ENCODE measurements at places on chromosomes 11 and 22.

- H3K27ac ChIP-seq, result no peak overlapping the region
- no peaks in the 10 kb centered on the region for H3K36me3 ChIP-seq
- no peaks in the 10 kb centered on the region for H3K4me1 ChIP-seq
- H3K4me3 ChIP-seq, result no peak overlapping the region
- no peak for DNase-seq
Observed at GRCh38 chr11:10019906-10020682, 273.9 kb downstream of the SBF2 start.

DNA sequence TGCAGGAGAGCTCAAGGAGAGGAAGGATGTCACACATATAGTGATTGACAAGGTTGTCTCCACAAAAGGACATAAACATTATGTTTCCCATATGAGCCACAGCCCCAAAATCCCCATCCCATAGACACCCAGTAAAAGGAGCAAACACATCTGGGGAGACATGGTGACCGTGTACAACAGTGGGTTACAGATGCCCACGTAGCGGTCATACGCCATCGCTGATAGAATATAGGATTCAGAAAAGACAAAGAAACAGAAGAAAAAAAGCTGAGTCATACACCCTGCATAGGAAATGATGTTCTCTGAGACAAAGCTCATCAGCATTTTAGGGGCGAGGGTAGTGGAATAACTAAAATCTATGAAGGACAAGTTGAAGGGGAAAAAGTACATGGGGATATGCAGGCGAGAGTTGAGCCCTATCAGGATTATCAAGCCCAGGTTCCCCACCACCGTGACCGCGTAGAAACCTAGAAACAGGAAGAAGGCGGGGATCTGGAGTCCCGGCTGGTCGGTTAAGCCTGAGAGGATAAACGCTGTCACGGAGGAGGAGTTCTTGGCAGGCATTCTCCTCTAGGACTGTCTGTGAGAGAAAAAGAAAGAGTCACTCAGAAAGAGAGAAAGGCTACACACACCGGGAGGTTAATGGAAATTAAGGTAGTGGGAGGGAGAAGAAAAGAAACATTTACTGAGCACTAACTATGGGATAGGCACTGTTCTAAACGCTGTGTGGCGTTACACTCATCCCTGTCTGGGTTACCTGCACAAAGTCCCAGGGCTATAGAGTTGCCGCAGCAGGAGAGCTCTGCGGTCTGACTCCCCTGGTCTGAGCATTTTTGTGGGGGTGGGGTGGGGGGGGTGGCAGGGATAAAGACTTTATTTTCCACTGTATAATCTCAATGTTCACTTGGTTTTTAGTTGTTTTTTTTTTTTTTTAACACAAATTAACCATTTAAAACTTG is 36.1 kb upstream of the OR8B8 start:
- no peak overlapping the region for H3K27ac ChIP-seq
- H3K4me3 ChIP-seq, result no peak overlapping the region
- no peaks in the 10 kb centered on the region for H3K36me3 ChIP-seq

DNA sequence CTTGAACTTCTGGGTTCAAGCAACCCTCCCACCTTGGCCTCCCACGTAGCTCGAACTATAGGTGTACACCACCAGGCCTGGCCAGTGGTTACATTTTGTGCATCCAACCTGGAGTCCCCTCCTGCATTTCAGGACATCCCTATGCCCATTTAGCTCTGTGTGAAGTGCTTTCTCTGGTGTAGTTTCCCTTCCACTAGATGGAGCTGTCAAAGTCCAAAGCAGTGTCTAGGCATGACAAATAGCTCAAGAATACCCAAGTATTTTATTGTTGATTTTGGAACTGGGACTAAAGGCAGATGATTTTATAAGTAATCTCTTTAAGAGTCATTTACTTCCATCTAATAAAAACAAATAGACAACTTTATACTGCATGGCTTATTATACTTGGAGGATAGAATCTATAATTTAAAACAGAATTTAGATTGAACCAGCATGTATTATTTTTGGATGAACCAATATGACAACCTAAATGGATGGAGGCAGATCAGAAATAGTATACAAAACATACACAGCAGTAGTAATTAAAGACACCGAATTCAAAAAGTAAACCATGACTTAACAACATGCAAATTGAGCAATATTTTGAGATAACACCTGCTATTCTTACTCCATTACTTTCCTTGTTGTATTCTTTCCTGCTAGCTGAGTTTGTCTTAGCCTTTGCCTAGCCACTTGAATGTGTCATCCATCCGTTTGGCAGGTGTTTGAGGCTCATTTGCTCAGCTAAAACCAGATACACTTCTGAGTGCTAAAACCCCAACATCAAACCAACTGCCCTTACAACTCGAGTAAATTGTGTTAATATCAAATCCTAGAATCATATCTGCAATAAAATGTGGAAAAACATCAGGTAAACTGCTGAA is 37.7 kb downstream of the EIF4ENIF1 start:
- peak; percentile 51 for DNase-seq
- H3K4me1 ChIP-seq, result no peaks in the 10 kb centered on the region
- H3K27ac ChIP-seq, result no peak overlapping the region
- H3K27me3 ChIP-seq, result no peaks in the 10 kb centered on the region

DNA sequence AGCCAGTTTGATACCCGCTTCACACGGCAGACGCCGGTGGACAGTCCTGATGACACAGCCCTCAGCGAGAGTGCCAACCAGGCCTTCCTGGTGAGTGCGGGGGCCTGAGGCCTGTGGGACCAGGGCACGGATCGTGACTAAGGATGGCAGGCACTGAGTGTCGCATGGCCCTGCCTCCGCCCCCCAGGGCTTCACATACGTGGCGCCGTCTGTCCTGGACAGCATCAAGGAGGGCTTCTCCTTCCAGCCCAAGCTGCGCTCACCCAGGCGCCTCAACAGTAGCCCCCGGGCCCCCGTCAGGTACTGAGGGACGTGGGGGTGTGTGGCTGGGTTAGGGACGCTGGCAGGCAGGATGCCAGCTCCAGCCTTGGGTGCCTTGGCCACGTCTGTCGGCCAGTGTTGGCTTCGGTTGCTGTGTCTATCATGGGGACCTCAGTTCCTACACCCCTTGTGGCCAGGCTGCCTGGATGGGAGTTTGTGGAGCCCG is 3.0 kb downstream of the PTPRCAP start:
- peaks cover 12% of the 10 kb centered on the region for H3K4me1 ChIP-seq
- H3K4me3 ChIP-seq, result no peak overlapping the region
- no peak overlapping the region for H3K27ac ChIP-seq
- H3K36me3 ChIP-seq, result peaks cover 74% of the 10 kb centered on the region
- H3K27me3 ChIP-seq, result no peaks in the 10 kb centered on the region

DNA sequence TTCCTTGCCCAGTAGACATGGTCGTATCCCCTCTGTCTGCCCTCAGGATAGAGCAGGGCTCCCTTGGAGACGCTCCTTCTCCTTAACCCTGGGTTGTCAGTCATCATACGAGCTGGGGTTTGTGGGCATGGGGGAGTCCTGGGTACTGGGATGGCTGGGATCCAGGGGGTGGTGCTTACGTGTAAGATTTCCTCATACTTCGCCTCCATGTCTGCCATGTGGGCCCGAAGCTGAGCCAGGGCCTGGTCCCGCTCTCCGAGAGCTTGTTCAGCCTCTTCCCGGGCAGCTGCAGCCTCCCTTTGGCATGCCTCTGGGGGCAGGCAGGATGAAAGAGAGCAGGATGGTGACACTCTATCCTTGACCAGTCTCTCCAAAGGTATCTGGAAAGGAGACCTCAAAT is 5.3 kb downstream of the NHERF4 start:
- no peak overlapping the region for H3K4me3 ChIP-seq
- no peaks in the 10 kb centered on the region for H3K36me3 ChIP-seq
- no peaks in the 10 kb centered on the region for H3K4me1 ChIP-seq
- no peak overlapping the region for H3K27ac ChIP-seq
- peak; percentile 30 for DNase-seq

DNA sequence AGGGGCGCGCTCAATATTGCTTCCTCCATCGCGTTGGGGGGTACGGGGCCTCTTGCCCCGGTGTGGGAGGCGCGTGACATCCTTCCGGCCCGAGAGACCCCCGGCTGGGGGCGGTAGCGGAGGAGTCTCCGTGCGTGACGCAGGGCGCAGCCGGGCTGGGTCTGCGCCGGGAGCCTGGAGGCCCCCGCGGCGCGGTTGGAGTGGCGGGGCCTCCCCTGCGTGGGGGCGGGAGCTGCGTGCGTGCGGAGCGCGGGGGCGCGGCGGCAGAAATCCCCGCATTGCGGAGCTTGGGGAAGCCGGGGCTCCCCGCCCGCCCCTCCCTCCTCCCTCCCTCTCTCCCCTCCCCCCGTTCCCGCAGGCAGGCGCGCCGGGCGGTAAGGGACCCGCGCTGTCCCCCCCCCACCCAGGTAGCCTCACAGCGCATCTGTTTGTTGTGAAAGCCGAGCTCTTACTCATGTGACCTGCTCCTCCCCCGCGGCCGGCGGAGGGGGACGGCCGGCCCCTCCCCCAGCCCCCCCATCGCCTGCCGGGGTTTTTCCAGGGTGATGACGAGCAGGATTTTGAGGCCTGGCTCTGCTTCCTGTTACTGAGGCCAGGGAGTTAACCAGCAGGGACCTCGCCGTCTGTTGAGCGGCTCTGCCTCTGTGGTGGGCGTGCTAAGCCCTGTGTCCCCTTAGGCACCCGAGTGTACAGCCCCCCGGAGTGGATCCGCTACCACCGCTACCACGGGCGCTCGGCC is 1.6 kb downstream of the PIM3 start:
- peak overlapping the region; percentile 92 for H3K4me3 ChIP-seq
- DNase-seq, result peak; percentile 64
- H3K36me3 ChIP-seq, result peaks cover 31% of the 10 kb centered on the region
- H3K27me3 ChIP-seq, result no peaks in the 10 kb centered on the region

GRCh38 chr11:122048401-122048800 is 67.6 kb downstream of the BLID start:
- no peak overlapping the region for H3K4me3 ChIP-seq
- H3K27ac ChIP-seq, result no peak overlapping the region
- no peaks in the 10 kb centered on the region for H3K36me3 ChIP-seq
- H3K27me3 ChIP-seq, result no peaks in the 10 kb centered on the region

DNA sequence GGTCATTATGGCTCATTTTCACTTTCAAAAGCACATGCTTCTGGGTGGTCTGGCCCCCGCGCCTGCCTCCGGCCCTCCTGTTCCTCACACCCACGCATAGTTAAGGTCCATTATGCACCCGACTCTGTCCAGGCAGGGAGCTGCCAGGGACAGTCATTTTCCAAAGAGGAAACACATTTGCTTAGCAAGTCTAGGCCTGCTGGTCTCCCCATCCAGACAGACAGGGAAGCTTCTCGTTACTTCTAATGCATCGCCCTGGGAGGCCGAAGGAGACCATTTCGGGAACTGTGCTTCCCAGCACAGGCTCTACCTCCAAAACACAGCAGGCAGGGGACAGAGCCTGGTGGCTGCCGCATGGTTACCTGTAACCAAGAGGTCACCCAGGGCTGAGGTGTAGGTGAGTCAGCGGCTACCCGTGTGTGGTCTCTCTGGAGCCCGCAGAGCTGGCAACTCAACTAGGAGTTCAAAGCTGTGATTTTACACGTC is 87.1 kb upstream of the SHANK2 start:
- H3K36me3 ChIP-seq, result no peaks in the 10 kb centered on the region
- DNase-seq, result peak; percentile 37
- no peaks in the 10 kb centered on the region for H3K27me3 ChIP-seq
- no peak overlapping the region for H3K4me3 ChIP-seq
- H3K4me1 ChIP-seq, result no peaks in the 10 kb centered on the region
- H3K27ac ChIP-seq, result no peak overlapping the region

- H3K36me3 ChIP-seq, result no peaks in the 10 kb centered on the region
- no peak overlapping the region for H3K4me3 ChIP-seq
- no peaks in the 10 kb centered on the region for H3K27me3 ChIP-seq
- no peak overlapping the region for H3K27ac ChIP-seq
Observed at GRCh38 chr22:35582861-35583670, 34.1 kb downstream of the MB start.

- H3K27me3 ChIP-seq, result no peaks in the 10 kb centered on the region
- H3K4me1 ChIP-seq, result no peaks in the 10 kb centered on the region
- H3K4me3 ChIP-seq, result no peak overlapping the region
- no peaks in the 10 kb centered on the region for H3K36me3 ChIP-seq
Observed at GRCh38 chr11:35815556-35816315, 128.1 kb upstream of the LDLRAD3 start.

DNA sequence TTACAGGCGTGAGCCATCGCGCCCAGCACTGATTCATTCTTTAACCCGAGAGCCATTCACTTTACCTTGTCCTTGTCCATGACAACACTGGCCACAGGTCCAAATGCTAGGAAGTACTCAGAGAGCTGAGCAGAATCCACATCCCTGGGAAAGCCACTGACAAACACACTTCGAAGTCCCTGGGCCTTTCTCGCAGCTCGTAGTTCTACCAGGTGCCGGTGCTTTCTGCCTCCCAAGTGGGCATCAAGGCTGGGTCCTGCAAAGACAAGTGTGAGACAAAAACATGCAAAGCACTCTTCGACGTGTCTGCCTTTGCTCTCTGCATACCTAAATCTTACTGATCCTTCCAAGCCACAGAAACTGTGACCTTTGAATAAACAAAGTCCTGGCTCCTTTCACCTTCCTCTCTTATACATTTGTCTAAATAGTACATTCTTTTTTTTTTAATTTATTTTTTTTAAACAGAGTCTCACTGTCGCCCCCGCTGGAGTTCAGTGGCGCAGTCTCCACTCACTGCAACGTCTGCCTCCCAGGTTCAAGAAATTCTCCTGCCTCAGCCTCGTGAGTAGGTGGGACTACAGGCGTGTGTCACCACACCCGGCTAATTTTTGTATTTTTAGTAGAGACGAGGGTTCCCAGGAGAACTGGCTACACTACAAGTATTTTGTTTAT is 2.2 kb downstream of the TUT1 start:
- H3K27me3 ChIP-seq, result no peaks in the 10 kb centered on the region
- peaks cover 3% of the 10 kb centered on the region for H3K4me1 ChIP-seq
- no peak for DNase-seq

All from trophoblast cell (in vitro differentiated cells and primary cell).